ENCODE measurements at places on chromosomes 16 and 17. TPM values are rescaled to one million over a fixed set of nuclear protein-coding genes. Genes with fewer than 3 reads are reported as not detected.

GRCh38 chr17:37300683-37301082 is 75.1 kb upstream of the C17orf78 start:
- ATAC-seq: peak; percentile 10

GRCh38 chr17:57966875-57967274 is 11.7 kb upstream of the CUEDC1 start:
- no peak for ATAC-seq

Gene CD300H
- total RNA-seq: not detected

GRCh38 chr16:23288726-23289512 is 13.2 kb upstream of the SCNN1B start:
- ATAC-seq: no peak

DNA sequence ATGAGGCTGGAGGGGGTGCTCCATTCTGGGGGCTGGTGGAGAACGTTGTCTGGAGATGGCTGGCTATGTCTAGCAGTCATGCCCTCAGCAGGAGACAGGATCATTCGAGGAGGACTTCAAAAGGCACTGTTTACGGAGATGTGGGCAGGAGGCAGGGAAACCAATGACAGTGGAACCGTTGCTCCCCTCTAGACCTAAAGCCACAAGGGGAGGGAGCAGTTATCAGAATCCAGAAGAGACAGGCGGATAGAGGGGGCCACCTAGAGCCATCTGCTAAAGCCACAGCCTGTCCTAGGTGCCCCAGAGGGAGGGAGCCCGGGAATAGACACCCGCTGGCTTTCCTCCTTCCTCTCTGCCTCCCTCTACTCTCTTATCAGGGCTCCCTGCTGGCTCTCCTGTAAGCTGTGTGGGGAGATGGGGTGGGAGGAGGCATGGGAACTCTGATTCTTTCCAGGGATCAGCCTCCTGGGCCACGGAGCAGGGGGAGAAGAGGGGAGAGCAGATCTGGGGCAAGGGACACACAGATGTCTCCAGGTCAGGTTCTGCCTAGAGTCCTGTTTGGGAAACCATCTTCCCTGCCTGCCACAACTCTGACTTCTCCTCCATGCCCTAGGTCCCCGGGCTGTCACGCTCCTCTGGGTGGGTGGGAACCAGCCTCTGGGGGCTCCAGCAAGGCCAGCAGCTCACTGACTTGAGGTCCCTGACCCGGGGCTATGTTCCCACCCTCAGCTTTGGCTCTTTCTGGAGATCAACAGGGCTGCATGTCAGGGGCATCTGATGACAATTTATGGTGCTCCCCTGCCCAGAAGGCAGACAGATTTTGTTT is 42.3 kb downstream of the IRX3 start:
- no peak for ATAC-seq

Gene TBC1D3H
- not detected for total RNA-seq

GRCh38 chr16:63617990-63618763 is 1503.7 kb downstream of the CDH11 start:
- peak; percentile 81 for ATAC-seq

DNA sequence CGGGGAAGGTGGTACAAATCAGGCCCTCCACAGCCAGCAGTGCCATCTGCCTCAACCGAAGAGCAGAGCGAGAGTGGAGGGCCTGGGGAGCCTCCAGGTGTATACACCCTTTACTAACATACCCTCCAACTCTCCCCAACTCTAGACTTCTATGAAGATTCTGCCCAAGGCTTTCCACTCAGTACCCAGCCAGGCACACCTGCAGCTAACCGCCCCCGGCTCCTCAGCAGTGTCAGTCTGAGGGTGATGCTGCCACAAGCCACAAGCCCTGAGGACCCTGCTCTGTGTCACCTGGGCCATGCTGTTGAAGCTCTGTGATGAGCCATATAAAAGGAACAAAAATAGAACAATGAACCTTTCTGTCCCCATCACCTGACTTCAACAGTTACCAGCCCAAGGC is 3.8 kb downstream of the CENPV start:
- ATAC-seq: no peak

DNA sequence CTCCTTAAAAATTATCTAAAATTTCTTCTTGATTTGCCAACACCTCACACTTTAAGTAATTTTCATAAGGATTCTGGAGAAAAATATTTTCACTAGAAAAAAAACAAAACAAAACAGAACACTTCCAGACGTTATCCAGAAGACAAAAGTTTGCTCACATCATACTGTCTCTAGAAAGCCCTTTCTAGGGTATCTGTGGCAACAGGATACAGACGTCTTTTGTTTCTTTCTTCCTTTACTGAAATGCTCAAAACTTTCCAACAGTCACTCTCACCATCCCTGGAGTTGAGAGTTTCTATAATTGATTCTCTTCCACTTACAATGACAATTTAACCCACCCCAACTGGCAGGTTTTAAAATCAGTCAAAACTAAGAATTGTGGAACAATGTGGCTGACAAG is 2.6 kb downstream of the ZC3H7A start:
- ATAC-seq: no peak

GRCh38 chr16:1007284-1007850 is 25.8 kb downstream of the SOX8 start:
- peak; percentile 82 for ATAC-seq

Data from esophagus mucosa (tissue), 1 donor.